LHCN-M2 (cell line): ENCODE measurements at places on chromosomes 4 and X. TPM values are rescaled to one million over a fixed set of nuclear protein-coding genes. Genes with fewer than 3 reads are reported as not detected.

Gene SOX3
- total RNA-seq: not detected in 2 replicates

- DNase-seq: no peak
Measured at GRCh38 chr4:100582146-100582545, 64.3 kb upstream of the EMCN start.

- no peak for DNase-seq
Measured at GRCh38 chr4:148847544-148848255, 405.5 kb upstream of the NR3C2 start.

- DNase-seq: peak; percentile 87
Measured at GRCh38 chr4:78650106-78651024, 98.8 kb downstream of the ANXA3 start.

GRCh38 chr4:140752291-140753068, 3.7 kb downstream of the TBC1D9 start:
- no peak for DNase-seq

GRCh38 chr4:151931563-151931962, 170.8 kb upstream of the GATB start:
- no peak for DNase-seq

DNA sequence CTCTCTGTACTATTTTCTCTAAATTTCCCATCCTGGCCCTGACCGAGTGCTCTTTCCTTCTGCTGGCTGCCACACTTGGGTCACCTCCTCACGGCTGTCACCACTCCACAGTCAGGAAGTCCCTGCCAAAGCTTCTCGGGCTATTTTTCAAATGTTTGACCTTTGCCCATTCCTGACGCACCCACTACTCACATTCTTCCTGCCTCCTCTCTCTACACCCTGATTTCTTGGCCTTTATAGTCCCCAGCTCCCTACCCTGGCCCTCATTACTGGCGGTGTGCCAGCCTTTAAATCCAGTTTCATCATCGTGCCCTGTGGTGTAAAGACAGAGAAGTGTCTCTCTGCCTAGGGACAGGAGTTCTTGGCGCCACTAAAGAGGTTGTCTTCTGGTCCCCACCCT, 46.4 kb upstream of the GATB start:
- no peak for DNase-seq
